ENCODE measurements at places on chromosomes 13 and 19.

- no peak for DNase-seq
Observed at GRCh38 chr13:44273991-44274770, 99.4 kb upstream of the SERP2 start.

GRCh38 chr13:43804461-43805070 is 17.8 kb upstream of the ENOX1 start:
- DNase-seq: peak; percentile 83

GRCh38 chr13:71469626-71470025 is 397.4 kb downstream of the DACH1 start:
- DNase-seq: no peak

DNA sequence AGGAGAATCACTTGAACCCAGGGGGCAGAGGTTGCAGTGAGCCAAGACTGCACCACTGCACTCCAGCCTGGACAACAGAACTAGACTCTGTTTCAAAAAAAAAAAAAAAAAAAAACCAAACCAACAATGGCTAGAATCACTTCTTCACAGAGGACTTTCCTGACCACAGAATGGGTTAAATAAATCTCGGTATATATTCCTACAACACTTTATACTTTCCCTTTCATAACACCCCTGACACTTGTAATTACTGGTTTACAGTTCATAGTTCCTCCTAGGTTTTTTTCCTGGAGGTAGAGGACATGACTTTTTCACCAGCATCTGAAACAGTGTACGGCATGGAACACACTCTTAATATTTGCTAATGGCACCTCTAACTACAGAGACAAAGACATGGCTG is 31.4 kb downstream of the ZDHHC20 start:
- no peak for DNase-seq

GRCh38 chr19:50357178-50358100 is 8.0 kb downstream of the NAPSA start:
- peak; percentile 79 for DNase-seq

GRCh38 chr13:32036757-32037156 is 5.2 kb downstream of the FRY start:
- DNase-seq: no peak

DNA sequence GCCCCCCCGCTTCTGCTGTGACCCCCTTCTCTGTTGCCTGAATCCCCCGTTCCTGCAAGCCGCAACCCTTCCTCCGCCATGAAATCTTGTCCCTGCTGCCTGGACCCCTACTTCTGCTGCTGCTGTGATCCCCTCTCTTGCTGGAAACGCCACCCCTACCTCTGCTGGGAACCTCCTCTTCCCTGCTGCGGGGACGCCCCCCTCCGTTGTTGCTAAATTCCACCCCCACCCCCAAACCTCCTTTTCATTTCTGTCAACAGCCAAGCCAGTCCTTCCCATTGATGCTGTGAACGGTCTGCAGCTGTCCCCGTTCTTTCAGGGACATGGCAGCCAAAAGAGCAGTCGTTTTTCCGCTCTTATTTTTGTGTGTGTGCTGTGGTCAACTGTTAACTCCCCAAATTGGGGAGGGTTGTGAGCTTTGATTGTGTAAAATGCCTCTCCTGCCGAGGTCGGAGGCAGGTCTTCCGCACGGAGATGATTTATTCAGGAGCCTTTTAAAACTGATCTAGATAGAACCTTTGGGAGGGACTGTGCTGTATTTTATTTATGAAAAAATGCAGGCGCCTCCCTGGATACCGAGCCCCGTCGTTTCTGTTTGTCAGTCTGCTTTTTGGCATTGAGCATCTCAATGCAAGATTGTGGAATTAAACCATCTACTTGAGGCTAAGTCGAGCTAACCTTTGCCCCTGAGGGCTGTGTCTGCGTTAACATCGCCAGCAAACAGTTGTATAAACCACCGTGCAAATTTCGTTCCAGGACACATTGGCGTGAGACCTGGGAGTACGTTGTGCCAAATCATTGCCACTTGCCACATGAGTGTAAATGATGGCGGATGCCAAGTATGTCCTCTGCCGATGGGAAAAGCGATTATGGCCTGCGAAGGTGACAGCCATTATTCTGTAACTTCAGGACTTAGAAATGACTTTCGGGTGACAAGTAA is 27.9 kb upstream of the NDUFS7 start:
- peak; percentile 61 for DNase-seq

DNA sequence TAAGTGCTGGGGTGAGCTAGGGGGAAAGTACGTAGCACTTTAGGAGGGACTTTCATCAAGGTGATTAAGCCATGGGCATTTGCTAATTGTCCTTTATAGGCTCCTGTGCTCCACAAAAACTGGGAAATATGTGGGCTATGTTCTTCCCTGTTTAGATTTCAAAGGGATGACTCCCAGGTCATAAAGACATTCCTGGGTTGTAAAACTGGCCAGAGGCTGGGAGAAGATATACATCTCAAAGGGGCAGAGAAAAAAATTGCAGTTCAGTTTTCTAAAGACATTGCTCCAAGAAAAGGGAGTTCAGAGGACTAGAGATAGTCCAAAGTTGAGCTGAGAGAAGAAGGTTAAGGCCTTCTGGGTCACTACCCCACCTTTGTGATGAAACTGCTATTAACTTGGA is 204.8 kb downstream of the MYO16 start:
- no peak for DNase-seq

DNA sequence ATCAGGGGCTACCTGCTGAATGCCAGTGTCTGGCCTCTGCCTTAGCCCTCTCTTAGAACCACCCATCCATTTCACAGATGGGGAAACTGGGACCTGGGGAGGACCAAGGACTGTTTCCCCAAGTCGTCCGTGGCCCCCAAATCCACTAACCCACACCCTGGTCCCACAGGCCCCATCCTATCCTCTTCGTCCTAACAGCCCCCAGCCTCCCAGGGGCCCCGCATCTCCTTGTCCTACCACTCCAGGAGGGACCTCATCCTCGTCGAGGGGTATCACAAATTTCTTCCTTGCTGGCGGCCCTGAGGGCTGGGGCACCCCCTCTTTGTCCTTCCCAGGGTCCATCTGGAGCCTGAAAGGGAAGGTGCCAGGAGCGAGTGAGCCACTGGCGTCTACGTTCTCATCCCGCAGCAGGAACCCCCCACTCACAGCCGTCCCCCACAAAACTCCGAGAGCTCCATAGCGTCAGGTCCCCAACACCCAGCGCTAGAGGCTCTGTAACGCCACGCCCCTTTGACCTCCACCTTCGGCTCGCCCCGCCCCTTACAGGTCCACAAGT is 606 bp downstream of the ERCC1 start:
- no peak for DNase-seq

GRCh38 chr13:88945793-88946192 is 1274.6 kb downstream of the SLITRK5 start:
- no peak for DNase-seq

DNA sequence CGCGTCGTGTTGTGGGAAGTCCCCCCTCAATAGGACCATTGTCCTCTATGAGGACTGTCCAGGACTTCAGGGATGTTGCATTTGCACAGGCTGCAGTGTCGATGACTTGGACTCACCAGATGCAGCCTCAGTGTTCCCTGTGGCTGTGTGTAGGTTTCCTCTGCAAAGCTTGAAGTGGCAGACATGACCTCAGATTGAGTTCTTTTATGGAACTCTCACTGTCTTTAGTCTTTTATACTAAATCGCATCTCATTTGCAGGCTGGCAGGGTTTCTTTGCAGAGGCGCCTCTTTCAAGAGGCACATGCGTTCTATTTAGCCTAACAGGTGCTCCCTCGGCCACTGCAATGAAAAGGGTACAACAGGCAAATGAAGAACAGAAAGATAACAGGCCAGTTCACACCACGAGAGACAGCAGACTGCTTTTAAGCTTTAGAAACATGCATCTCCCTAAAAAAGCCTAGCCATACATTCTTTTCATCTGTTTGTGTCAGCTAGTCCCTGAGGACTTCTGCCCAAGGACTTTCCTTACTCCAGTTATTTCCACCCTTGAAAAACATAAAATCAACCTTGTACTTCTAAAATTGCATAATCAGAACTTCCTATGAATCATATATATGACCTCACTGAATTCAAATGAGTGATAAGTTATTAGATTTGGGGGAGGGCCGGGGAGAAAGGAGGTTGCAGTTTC is 118.4 kb downstream of the RAB20 start:
- no peak for DNase-seq

DNA sequence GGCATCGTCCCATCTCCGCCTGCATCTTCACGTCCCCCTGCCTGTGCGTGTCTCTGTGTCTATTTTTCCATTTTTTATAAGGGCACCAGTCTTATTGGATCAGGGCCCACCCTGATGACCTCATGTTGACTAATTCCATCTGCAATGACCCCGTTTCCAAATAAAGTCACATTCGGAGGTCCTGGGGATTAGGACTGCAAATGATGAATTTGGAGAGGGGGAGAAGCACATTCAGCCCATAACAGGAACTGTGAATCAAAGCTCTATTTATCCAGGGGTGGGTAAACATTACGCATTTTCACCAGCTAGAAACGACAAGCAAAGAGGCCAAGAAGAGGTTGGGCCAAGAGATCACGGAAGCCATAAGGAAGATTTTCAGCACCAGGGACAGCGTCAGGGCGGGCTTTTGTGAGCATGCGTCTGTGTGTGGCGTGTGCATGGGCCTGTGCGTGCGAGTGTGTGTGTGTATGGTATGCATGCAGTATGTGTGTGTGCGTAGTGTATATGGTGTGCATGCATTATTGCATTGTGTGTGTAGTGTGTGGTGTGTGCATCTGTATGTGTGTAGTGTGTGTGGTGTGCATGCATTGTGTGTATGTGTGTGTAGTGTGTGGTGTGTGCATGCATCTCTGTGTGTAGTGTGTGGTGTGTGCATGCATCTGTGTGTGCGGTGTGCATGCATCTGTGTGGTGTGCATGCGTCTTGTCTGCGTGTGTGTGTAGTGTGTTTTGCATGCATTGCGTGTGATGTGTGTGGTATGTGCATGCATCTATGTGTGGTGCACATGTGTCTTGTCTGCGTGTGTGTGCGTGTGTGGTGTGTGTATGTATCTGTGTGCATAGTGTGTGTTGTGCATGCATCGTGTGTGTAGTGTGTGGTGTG is 19.6 kb downstream of the CELF5 start:
- no peak for DNase-seq

DNA sequence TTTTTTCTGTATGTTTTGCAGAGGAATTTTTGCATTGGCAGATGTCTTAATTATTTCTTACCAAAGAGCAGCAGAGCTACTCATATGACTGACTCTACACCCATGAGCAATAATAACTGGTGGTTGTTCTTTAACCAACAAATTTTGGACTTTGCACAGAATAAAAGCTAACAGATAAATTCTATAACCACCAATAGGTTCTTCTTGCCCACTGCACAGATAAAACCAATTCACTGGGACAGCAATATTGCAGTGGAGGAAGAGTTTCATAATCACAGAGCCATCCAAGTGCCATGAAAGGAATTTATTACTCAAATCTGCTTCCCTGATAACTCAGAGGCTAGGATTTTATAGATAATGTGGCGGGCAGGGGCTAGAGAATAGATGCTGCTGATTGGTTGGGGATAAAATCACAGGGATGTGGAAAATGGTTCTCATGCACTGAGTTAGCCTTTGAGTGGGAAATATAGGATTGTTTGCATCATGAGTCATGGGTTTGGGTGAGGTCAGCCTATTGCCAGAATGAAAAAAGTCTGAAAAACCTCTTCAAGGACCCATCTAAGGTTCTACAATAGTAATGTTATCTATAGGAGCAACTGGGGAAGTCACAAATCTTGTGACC is 104.3 kb upstream of the PCDH17 start:
- DNase-seq: no peak

- no peak for DNase-seq
Observed at GRCh38 chr19:18070181-18070580, 16.6 kb downstream of the IL12RB1 start.

GRCh38 chr19:34503531-34504272 is 22.1 kb downstream of the WTIP start:
- no peak for DNase-seq

DNA sequence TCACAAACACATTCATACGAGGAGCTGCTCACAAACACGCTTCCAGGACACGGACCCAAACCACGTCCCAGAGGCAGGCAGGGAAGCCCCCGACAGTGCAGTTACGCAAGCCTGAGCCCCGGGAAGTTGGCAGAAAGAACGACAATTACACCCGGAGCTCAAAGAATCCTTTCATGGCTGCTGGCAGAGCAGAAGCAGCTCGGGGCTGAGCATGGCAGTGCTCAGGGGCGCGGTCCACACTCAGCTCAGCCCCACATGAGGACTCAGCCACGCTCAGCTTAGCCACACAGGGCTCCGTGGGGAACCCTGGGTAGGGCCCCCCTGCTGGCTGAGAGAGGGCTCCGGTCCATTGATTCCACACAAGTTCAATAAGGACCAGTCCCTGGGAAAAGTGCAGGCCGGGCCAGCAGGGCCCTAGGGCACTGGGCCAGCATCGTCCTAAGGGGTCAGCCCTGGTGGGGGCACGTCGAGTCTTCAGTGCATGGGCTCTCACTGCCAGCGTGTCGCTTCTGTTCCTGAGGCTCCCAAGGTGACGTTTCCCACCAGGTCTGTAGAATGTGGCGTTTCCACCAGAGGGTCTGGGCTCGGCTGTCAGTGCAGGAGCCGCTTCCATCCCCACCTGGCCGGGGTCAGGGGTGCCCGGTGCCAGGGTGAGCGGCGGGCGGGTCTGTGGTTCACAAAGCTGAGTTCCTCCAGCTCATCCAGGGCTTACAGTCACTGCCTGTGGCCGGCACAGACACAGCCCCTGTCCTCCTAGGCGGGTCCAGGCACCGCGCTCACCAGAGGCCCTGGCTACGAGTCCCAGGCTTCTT is 23.1 kb downstream of the GAS6 start:
- DNase-seq: no peak

- no peak for DNase-seq
Observed at GRCh38 chr13:113062691-113063090, 42.9 kb upstream of the F7 start.

GRCh38 chr13:35342440-35342839 is 134.0 kb downstream of the MAB21L1 start:
- DNase-seq: no peak

GRCh38 chr13:20953245-20953931 is 50.8 kb upstream of the XPO4 start:
- DNase-seq: no peak

GRCh38 chr13:95295026-95295425 is 6.2 kb downstream of the ABCC4 start:
- no peak for DNase-seq

DNA sequence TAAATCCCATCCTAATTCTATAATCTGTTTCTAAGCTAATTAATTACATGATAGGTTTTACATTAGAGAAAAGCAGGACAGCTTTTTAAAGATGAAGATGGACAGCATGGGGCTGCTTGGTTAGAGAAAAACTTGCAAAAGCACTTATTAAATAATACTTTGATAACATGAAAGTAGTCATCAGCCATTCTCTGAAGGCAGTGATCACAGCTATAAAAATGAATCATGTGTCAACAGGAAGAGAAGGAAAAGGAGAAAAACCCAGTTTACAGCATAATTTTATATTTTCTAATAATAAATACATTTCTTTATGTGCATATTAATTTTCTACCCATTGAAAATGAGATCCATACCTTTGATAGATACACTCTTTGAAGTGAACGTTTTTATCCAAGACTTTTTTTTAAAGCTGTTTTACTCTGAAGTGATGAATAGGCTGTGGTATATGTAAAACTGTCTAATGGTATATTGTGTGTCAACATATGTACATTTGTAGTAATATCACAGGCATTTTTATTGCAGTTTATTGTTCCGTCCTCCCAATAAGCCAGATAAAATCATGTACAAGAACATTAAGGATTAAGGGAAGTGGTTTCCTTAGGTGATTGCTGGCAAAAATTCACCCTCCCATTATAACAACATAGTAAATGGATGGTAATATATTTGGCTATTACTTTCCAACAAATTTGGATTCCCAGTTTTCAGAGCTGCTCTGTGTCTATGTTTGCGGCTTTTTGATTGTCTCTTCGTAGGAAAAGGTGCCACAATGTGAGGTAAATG is 1.3 kb upstream of the KLF5 start:
- DNase-seq: no peak

Measured in NCI-H1417 (cell line).